Stimulated activated CD4-positive, alpha-beta T cell treated with anti-CD3 and anti-CD28 coated beads, Interleukin-1b, Interleukin-23, amount 100 ng/mL, for 1 hour (primary cell): ENCODE measurements at places on chromosomes 5 and 9.

GRCh38 chr9:12765088-12765798 is 9.6 kb upstream of the LURAP1L start:
- DNase-seq: no peak

- no peak for DNase-seq
Observed at GRCh38 chr9:6960777-6961176, 203.0 kb downstream of the KDM4C start.

GRCh38 chr9:127185931-127186781 is 63.7 kb upstream of the ANGPTL2 start:
- no peak for DNase-seq

- no peak for DNase-seq
Observed at GRCh38 chr9:127360829-127361228, 36.1 kb upstream of the SLC2A8 start.

- DNase-seq: no peak
Observed at GRCh38 chr5:155299386-155300005, 285.9 kb downstream of the KIF4B start.

- no peak for DNase-seq
Observed at GRCh38 chr5:97141539-97141938, 872 bp downstream of the LIX1 start.

DNA sequence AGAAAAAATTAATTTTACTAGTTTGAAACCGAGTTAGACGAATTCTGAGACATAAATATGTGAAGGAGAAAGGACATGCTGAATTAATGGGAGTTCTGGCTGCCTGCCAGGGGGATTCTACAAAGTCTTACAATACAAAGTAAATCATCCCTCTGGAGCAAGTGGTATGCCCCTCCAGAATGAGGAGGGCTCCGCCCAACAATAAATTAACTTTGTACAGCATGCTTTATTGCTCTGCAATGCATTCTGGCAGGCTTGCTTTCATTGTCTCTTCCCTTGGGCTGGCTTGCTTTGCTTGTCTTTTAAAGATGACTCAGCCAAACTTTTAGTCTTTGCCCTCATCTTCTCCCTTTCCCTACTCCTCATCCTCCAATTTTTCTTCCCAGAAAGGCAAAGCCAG is 11.7 kb upstream of the PCDHB1 start:
- DNase-seq: no peak

- no peak for DNase-seq
Observed at GRCh38 chr9:35603506-35603985, 1.5 kb upstream of the TESK1 start.

DNA sequence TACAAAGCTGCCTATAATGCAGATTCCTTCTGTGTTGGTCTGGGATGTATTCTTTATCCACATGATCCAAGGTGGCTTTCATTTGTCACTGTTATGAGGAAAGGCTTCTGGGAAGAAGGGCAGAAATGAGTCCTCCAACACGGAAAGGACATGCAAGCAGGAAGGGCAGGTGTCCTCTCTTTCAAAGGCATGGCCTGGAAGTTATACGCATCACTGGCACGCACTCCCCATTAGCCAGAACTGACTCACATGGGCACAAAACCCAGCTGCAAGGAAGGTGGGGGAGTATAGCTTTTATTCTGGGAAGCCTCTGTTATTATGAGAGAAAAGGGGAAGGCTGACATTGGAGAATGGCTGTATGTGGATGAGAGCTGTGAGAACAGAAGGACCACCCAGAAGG is 141.3 kb upstream of the ZNF618 start:
- no peak for DNase-seq
